ENCODE measurements at places on chromosomes 16 and 17. TPM values are rescaled to one million over a fixed set of nuclear protein-coding genes. Genes with fewer than 3 reads are reported as not detected.

- no peaks in the 10 kb centered on the region for H3K36me3 ChIP-seq
- H3K4me3 ChIP-seq, result no peak overlapping the region
- DNase-seq, result no peak
- H3K4me1 ChIP-seq, result peaks cover 23% of the 10 kb centered on the region
These were observed 12.2 kb upstream of the METRNL start for GRCh38 chr17:83067071-83067717.

GRCh38 chr16:47503936-47504335 lies 42.8 kb downstream of the PHKB start:
- H3K4me1 ChIP-seq, result no peaks in the 10 kb centered on the region
- no peak overlapping the region for H3K27ac ChIP-seq
- peaks cover 41% of the 10 kb centered on the region for H3K36me3 ChIP-seq
- H3K4me3 ChIP-seq, result no peak overlapping the region
- no peak for DNase-seq

- no peak overlapping the region for H3K4me3 ChIP-seq
- H3K27me3 ChIP-seq, result no peaks in the 10 kb centered on the region
- DNase-seq, result no peak
- no peak overlapping the region for H3K27ac ChIP-seq
- no peaks in the 10 kb centered on the region for H3K36me3 ChIP-seq
- H3K4me1 ChIP-seq, result no peaks in the 10 kb centered on the region
These were observed 813.6 kb upstream of the EEF2KMT start for GRCh38 chr16:5911241-5911640.

DNA sequence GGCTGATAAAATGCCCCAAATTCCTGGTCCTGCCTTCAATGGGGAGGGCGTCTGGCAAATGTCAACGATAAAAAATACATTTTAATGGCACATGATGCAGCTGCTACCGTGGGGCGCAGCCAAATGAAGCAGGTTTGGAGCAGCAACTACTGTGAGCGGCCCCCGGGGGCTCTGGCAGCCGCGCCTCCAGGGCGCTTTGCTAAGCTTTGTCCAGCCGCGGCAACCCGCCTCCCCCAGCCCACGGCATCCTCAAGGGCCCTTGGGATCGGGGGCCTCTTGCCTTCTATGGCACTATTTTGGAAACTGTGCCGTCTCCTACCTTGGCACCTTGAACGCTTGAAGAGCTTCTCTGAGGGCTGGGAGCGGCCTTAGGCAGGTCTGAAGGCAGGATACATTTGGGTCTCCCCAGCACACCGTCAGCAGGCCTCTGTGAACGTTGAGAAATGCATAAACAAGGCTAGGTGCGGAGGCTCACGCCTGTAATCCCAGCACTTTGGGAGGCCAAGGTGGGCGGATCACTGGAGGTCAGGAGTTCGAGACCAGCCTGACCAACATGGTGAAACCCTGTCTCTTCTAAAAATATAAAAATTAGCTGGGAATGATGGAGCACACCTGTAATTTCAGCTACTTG lies 25.1 kb downstream of the TBX4 start:
- H3K27me3 ChIP-seq, result peaks cover 6% of the 10 kb centered on the region
- no peaks in the 10 kb centered on the region for H3K36me3 ChIP-seq
- H3K4me1 ChIP-seq, result peaks cover 6% of the 10 kb centered on the region
- no peak for DNase-seq
- no peak overlapping the region for H3K4me3 ChIP-seq

WSCD1 gene
- total RNA-seq, result not detected

DNA sequence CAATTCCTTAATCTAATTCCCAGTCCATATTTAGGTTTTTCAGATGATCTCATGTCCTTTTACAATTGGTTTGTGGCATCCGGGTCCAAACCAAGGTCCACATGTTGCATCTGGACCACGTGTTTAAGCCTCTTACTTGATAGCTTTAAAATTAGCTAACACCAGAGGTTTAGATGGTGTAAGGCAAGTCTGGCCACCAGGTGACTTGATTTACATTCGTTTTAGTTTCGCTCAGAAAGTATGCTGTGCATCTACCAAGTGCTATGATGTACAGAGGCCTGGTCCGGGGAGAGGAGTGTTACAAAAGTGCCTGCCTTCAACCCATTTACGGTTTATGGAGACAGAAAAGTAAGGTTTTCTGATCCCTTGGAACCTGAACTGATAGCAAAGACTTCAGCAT lies 878 bp upstream of the DNAJA2 start:
- H3K36me3 ChIP-seq, result peaks cover 27% of the 10 kb centered on the region
- no peaks in the 10 kb centered on the region for H3K27me3 ChIP-seq
- H3K4me1 ChIP-seq, result peaks cover 41% of the 10 kb centered on the region

DNA sequence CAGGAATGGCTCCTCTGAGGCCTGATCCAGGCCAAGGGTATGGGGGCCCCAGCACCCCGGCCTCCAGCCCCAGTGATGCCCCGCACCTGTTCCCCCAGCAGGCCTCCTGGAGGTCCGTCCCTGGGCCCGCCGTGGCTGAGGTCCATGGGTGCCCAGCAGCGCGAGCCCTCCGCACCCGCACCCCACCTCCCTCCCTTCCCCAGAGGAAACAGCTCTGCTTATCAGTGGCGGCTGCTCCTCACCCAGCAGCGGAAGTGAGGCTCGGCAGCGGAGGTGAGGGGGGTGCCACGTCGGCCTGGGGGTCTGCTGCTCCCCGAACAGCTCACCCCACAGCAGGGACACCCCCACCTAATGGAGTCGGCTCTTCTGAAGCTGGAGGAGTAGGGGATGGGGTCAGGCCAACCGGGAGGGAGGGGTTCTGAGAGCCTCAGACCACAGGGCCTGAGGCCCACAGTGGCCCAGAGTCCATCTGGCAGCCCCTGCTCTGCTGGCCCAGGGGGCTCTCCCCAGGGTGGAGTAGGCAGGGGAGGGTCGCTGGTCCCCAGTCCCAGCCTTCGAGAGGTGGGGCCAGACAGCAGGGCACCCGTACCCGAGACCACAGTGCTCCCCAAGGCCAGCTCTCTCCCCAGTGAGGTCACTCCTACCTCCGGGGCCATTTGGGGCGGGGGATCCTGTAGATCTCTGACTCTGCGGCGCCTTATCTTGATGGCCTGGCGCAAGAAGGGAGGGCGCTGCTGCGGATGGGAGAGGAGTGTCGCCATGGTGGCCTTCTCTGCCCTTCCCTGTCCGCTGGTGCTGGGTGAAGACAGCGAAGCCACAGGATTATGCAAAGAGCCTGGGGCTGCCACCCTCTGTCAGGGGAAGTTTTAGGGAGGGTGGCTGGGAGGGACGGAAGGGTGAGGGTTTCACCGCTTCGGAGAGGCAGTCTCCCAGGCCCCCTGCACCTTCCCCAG lies at the start of gene UNC13D:
UNC13D (minus strand) TSS at position 828 of the 953 bp plus-strand sequence; CDS start at position 761, 67 bp downstream.
- H3K36me3 ChIP-seq, result peaks cover 32% of the 10 kb centered on the region
- peaks cover 18% of the 10 kb centered on the region for H3K4me1 ChIP-seq
- peak within 1 kb of the TSS; percentile 89 for H3K4me3 ChIP-seq
- H3K27ac ChIP-seq, result peak within 1 kb of the TSS; percentile 97
- DNase-seq, result peak; percentile 89

GNG13 gene
- not detected for total RNA-seq

- no peaks in the 10 kb centered on the region for H3K4me1 ChIP-seq
- H3K27ac ChIP-seq, result no peak overlapping the region
- DNase-seq, result no peak
- H3K4me3 ChIP-seq, result no peak overlapping the region
These were observed 32.7 kb upstream of the MON1B start for GRCh38 chr16:77158293-77158692.

DNA sequence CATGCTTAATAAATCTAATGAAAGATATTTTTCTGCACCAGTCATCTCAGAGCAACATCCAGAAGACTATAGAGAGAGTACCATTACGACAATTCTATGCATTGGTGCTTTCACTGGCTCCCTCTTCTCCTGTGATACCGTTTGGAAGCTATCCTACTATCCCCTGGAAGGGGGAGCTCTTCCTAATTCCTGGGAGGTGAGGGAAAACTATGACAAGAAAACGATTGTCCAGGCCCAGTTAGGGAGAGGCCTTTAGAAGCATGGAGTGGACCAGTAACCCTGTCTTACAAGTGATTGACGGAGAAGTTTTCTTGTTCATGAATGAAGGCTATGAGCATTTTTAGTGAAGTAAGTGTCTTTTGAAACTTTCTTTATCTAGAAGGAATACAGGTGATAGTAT lies 150.2 kb downstream of the TANC2 start:
- no peaks in the 10 kb centered on the region for H3K36me3 ChIP-seq
- DNase-seq, result no peak
- H3K27me3 ChIP-seq, result peaks cover 2% of the 10 kb centered on the region
- H3K4me1 ChIP-seq, result no peaks in the 10 kb centered on the region
- no peak overlapping the region for H3K4me3 ChIP-seq

NPIPB8 gene
- total RNA-seq, result 2.4 TPM

CASKIN2 gene
- 1.6 TPM for total RNA-seq

AMDHD2 gene
- 34.1 TPM for total RNA-seq

ZNF597 gene
- 2.1 TPM for total RNA-seq

MYO15A gene
- 0.70 TPM for total RNA-seq
